8988T (cell line): ENCODE measurements at places on chromosomes 1 and 21.

GRCh38 chr1:114492978-114493377, 18.0 kb downstream of the TRIM33 start:
- no peak for DNase-seq

- DNase-seq, result no peak
These were observed 72.2 kb upstream of the RALGPS2 start for GRCh38 chr1:178652506-178653490.

- DNase-seq, result no peak
These were observed 97.8 kb upstream of the B3GALT2 start for GRCh38 chr1:193284219-193284618.

- DNase-seq, result no peak
These were observed 549.2 kb downstream of the NEGR1 start for GRCh38 chr1:71733121-71733520.

GRCh38 chr1:116771997-116772647, 17.9 kb downstream of the CD2 start:
- DNase-seq, result no peak

GRCh38 chr21:32800056-32800455, 28.5 kb upstream of the PAXBP1 start:
- DNase-seq, result no peak

- DNase-seq, result no peak
These were observed 1623.3 kb upstream of the B3GALT2 start for GRCh38 chr1:194809665-194810064.

DNA sequence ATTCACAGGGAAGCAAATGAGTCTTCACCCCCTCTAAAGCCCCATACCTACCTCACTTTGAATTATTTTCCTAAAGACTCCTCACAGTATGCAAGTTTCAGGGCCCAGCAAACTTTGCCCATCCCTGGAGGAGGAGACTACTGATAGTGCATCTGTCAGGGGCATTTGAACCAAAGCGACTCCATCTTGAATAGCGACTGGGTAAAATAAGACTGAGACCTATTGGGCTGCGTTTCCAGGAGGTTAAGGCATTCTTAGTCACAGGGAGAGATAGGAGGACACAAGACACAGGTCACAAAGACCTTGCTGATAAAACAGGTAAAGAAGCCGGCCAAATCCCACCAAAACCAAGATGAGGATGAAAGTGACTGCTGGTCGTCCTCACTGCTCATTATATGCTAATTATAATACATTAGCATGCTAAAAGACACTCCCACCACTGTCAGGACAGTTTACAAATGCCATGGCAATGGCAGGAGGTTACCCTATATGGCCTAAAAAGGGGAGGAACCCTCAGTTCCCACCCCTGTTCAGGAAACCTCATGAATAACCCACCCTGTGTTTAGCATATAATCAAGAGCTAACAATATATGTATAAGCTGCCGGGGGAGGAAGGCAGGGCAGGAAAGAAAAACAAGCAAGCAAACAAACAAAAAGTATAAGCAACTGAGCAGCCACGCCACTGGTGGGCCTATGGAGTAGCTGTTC, 3.3 kb upstream of the PKNOX1 start:
- no peak for DNase-seq

DNA sequence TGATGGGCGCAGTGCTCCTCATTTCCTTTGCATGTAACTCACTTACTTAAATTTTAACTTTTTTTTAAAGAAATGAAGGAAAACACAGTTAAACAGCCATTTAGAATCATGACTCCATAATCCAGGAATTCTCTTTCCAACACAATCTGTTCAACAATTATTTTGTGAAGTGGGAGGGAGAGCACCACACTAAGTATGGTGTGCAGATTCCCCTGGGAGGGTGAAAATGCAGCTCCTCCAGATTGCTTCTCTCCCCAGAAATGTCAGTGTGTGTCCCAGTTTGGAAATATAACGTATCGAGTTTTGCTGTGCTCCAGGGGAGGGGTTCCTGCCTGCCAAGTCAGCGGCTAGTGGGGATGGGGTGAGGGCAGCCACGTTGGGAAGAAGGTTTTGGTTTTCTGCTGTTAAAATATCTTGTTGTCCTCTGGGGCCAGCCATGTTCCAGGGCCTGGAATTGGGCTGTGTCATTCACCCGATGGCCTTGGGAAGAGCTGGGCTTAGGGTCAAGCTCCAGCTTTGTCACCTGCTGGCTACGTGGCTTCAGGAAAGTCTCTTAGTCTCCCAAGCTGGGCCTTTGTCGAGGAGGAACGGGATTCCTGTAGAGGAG, 17.3 kb upstream of the DISP3 start:
- no peak for DNase-seq

DNA sequence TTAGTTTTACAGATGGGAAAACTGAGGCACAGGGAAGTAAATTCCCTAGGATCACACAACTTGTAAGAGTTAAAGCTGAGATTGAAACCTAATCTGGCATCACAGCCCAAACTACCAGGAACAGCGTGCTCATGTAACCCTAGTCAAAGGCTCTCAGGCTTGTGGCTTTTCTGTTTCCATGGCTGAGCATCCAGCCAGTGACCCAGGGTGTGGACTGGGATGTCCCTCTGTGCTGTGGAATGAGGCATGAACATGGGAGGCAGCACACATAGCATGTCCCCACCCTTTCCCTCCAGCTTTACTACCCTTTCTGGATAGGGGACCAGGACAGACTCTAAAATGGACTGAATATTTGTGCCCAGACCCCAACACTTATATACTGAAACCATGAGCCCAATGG, 35.1 kb upstream of the RGS16 start:
- DNase-seq, result no peak

DNA sequence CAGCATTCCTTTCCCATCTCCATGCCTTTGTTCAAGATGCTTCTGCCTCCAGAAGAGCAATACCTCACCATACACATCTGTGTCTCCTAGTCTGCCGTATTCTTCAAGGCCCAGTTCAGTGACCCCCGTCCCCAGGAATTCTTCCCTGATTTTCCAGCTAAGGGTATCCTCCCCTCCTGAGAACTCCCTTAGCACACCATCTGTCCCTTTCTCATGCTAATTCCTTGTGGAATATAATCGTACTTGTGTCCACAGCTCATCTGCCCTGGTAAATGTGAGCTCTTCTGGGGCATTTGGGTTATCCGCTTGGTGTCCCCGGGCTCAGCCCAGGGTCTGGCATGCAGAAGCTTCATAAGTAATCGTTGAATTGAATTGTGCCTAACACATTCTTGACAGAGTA, 40.9 kb downstream of the BEND5 start:
- DNase-seq, result no peak

GRCh38 chr1:198711837-198712236, 73.0 kb downstream of the PTPRC start:
- no peak for DNase-seq

DNA sequence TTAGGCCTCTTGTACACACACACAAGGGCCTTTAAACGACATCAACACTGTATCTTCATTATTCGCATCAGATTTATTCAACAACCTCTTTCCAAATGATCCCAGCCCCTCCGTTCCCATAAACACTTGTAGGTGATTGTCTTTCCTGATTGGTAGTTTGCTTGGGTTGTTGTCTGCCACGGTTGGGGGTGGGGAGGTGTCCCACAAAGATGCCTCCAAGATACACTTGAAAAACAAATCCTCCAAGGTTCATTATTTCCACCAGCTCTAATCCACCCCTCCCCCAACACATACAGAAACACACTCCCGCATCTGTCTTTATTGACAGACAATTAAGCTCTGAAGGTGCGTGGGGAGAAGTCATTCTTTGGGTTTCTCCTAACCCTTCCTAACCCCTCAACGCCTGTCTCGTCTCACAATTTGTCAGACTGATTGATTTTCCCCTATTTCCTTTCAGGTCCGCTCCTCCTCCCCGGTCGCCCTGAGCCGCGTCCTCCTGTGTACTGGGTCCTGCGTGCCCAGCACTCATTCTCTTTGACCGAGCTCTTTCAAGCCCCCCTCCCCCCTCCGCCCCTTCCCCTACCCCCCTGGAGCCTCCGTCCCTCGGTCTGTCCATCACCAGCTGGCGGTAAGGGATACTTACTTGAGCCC, 1.4 kb downstream of the WDR26 start:
- DNase-seq, result no peak

DNA sequence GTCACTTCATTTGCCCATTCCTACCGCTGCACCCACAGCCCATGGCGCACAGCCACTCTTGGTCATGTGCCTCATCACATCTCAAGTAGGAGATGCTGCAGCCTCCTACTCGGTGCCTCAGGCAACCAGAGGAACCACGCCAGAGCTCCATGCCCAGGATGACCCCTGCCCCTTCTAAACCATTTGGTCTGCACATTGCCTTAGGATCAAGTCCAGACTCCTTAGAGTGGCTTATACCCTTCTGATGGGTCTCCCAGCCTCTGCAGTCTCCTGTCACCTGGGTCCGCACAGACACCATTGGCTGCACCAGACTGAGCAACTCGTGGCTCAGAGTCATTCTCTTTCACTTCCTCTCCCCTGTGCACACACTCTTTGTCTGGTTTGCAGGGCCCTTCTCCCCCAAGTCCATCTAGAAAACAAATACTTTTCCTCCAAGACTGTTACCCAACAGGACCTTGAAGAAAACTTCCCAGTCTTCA, 2.2 kb upstream of the ADORA3 start:
- DNase-seq, result no peak

- DNase-seq, result no peak
These were observed 324.0 kb upstream of the NEGR1 start for GRCh38 chr1:72606216-72606810.

DNA sequence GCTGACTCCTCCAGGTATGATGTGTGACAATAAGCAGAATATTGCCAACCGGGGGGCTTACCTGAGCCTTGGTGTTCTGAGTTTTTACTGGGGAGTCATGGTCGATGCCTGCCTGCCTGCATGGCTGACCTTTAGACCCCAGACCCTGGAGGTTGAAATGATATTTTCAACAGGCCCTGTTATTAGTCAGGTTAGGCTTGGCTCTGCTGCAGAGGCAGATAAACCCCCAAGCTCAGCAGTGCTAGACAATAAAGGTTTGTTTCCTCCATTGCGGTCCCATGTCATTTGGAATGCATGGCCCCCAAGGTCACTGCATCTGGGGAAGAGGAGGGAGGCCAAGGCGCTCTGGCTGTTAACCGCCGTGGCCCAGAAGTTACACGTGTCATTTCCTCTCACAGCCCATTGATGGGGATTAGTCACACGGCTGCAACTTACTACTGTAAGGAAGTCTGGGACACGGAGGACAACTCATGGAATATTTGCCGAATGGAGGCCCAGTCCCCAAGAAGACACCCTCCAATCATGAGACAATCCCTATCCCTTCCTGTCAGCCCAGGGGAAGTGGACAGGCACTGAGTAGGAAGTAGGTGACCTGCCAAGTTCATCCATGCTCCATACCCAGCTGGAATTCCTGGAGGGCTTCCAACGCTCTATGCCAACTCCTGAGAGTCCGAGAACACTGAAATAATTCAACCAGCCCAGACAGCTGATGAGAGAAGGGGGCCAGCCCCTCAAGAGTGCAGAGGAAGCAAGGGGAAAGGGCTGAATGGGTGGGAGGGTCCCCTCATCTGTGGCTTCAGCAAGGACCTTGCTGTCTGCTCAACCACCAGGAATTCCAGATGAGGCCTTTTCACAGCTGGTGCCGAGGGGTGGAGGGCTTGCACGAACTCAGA, 97.3 kb downstream of the TAS1R2 start:
- no peak for DNase-seq

- DNase-seq, result no peak
These were observed 5.8 kb upstream of the KRTAP20-2 start for GRCh38 chr21:30629200-30629599.
